ENCODE measurements at places on chromosomes 7 and 10.
A peak's percentile ranks its signal among the peaks of the same experiment; 100 is the strongest.

GRCh38 chr10:62250594-62251198, 17.9 kb downstream of the RTKN2 start:
- DNase-seq, result peak; percentile 95

GRCh38 chr7:6520163-6520981, 30.9 kb downstream of the GRID2IP start:
- DNase-seq, result no peak

DNA sequence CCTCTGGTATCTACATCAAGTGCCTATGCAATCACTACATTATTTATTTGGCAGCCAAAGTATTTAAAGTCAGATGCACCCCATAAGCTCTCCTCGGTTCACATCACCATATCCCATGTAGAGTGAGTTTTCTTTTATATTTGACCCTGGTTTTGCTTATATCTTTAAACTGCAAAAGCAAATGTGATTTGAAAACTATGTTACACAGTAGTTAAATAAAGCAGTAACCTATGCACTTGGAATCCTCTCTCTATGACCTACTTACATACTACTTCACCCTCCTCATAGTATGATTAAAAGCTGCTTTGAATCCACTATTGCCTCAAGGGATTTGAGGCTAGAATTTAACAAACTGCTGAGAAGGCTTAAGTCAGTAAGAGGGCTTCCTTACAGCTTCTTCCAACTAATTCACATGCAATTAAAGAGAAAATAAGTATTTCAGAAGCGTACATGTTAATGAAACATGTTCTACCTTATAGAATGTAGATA, 2.2 kb upstream of the CELF2 start:
- no peak for DNase-seq

GRCh38 chr10:131206111-131206995, 105.2 kb downstream of the TCERG1L start:
- no peak for DNase-seq

DNA sequence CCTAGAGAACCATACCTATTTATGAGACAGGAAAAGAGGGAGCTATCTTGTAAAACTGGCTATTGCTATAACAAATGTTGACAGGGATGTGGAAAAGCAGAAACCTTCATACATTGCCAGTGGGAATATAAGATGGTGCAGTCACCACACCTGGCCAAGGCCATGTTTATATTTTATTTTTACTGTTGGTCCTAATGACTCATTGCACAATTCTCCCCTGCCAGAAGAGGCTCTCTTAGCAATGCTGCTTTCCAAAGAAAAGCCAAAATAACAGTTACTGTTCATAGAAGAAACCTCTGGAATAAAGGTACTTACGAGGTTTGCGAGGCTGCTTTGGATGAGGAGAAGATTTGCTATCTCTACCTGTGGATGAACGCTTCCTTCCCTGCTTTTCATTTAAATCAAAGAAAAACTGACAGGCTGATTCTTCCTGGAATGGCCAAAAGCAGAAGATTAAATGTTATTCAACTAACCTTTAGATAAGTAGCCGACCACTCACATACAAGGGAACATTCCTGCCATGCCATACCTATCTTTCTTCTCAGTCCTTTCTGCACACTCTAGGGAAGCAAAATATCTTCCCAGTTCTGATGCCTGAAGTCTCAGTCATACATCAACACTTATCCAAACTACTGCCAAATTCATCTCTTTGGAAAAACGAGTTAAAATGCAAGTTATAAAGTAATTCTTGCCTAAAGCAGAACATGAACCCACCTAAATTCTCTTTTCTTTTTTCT, 16.3 kb upstream of the CHUK start:
- no peak for DNase-seq

- DNase-seq, result no peak
Measured at GRCh38 chr10:30039988-30040387, 19.4 kb downstream of the JCAD start.

DNA sequence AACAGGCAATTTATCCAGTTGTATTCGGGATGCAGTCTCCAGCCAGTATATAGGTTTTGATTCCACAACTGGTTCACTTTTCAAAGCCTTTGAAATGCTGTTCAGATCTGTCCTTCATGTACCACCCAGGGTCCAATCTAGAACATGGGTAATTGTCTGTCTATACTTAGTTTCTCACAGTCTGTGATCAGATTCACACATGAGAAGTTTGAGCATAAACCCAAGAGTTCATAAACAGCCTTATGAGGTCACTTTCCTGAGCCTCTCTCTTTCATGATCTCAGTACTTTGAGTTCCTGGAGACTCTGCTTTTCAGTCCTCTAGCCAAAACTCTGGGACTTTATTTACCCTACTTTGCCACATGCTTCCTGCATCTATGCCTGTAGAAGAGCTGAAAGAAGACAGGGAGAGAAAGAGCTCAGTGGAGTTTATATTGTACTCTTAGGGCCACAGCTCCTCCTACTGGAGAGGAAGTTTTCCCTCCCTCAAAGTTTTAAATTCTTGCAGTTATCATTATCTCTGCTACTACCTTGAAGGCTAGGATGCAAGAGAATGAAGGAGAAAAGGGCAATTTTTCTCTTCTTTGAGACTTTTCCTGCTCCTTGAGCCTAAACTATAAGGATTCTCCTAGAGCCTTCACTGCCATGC, 172.0 kb downstream of the ZEB1 start:
- no peak for DNase-seq

DNA sequence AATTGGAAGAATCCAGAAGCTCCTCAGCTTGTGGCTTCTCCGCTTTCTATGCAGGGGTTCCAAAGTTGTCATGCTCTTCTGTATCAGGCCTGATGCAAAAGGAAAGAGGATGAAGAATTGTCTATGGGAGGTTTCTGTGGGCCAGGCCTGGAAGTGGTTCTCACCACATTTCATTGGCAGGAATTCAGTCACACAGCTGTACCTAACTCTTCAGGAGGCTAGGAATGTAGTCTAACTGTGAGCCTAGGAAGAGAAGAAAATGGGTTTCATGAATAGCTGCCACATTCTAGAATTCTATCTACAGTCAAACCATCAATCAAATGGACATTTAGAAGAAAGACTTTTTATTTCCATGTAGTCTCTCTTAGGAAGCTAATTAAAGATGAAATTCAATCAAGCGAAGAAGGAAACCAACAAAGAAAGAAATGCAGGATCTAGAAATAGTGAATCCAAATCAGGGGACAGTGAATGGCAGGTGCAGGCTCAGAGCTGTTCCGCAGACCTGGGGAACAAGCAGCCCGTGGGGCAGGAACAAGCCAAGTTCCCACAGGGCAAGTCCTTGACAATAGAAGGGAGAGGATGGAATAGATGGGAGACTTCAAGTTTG, 25.4 kb upstream of the USP6NL start:
- no peak for DNase-seq

DNA sequence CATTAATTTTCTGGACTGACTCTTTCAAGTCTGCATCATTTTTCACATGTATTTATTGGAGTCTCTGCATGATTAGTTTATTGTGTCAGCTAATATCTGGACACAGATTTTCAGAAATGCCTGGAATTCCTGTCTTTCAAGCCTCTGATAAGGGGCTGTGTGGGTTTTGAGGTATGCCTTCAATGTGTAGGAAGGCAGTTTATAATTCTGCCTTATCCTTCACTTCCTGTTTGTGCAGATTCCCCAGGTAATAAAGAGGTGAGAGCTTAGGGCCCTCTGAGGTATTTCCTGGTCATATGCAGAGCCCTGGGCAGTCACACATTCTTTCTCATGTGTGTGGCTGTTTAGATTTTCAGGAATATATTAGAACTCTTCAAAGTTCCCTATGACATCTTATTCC, 79.4 kb upstream of the PRKCQ start:
- no peak for DNase-seq

DNA sequence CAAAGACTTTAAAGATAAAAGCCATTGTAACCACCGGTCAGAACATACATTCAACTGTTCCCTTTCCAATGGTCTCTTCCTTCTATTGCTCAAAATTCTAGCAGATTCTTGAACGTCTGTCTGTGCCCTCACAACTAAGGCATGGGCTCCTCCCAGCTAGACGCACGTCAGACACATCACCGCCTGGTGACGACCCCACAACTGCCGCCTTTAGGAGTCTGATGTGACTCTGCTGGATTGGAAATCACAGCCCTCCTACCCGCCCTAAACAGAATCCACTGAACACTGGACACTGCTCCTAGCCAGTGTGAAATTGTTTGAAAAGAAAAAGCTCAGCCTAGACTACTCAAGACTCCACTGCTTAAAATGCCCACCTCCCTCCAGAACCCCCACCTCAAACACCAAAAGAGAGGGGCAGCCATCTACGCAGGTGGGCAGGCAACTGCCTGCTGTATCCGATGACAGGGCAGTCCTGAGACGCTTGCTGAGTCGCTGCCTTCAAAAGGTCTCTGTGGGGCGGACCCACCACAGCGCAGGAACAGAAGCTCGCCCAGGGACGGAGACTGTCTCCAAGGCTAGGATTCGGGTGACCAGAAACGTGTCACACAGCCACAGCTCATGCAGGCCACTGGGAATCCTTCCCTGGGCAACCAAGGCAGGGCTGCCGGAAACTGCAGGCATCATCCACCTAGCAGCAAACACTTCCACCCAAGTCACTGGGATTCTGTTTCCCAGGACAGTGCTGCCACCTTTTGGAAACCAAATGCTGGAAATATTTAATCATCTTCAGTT, 34.7 kb downstream of the GSDME start:
- no peak for DNase-seq

DNA sequence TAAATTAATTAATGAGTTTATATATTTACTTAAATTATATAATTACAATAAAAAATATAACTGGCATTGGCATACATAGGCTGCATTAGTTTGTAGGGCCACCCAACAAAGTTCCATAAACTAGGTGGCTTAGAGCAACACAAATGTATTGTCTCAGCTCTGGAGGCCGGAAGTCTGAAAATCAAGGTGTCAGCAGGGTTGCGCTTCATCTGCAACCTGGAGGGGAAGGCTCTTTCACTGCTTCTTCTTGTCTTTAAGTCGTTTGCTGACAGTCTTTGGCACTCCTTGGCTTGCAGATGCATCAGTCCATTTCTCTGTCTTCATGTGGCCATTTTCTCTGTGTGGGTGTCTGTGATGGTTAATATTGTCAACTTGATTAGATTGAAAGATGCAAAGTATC, 6.1 kb upstream of the BLVRA start:
- no peak for DNase-seq

DNA sequence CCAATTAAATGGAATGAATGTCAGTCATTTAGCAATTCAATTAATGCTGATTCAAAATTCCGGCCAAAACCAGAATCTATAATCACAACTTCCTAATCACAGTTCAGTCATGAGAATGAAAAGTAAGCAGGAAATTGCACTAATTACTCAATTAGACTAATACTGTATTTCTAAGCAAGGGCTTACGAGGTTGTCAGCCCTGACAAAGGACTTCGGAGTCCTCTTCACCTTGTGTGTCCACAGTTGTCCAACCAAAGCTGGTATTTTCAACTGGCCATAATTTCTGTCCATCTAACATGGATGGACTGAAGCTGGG, 17.4 kb downstream of the CPA1 start:
- DNase-seq, result no peak
